ENCODE measurements at places on chromosomes 3 and 15.

DNA sequence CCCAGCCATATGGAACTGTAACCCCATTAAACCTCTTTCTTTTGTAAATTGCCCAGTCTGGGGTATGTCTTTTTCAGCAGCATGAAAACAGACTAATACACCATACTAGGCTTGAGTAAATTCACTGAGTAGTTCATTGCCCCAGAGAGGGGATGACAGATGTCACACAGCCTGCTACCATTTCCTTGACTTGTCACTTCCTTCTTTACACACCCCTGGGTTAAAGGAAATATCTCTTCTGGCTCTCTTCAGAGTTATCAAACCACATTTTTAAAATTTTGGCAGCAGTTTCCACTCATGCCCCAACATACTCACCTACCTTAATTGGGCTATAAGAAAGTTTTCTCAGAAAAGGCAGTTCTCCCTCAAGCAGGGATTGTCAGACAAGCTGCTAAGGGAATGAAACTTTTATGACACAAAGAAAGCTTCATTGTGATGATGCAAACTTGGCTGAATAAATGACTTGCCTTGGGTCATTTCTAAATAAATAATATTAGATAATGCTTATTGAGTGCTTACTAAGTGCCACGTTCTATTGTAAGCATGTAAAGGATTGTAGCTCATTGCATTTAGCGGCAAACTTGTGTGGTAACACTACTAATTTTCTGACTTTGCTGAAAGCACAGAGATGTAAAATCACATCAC, 68.0 kb upstream of the RBMS3 start:
- no peak for DNase-seq

- DNase-seq: no peak
Observed at GRCh38 chr3:137259089-137259488, 301.3 kb downstream of the IL20RB start.

DNA sequence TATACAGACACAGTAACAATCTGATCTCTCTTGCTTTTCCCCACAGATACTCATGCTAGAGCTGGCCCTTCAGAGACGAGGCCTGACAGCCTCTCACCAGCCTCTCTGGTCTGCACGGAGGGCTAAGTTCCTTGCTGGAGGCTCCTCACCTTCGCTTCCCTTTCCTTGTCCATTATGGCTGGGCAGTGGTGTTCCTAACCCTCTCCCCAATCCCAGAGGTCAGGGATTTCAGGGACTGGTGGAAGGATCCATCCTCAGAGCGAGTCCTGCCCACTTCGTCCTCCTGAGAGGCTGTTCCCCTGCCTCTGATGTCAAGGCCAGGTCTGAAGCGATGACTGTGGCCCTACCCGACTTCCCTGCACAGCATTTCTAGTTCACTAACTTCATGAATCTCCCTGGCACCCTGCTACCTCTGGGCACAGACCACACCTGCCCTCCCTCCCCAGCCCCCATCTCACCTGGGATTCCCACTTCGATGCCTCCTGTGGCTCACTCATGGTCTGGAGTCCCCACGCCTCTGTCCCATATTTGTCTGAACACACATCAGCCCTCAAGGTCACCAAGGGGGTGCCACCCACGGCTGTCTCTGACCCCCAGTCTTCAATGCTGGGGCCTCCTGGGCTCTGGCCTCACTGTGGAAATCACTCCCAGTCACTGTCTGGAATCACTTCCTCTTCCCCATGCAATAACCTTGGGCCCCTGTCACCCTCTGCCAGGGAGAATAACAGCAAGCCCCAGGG, 124.9 kb upstream of the PRR20G start:
- no peak for DNase-seq

- no peak for DNase-seq
Observed at GRCh38 chr3:43075904-43076661, 29.8 kb downstream of the POMGNT2 start.

- no peak for DNase-seq
Observed at GRCh38 chr15:50891159-50891558, 17.3 kb upstream of the AP4E1 start.

DNA sequence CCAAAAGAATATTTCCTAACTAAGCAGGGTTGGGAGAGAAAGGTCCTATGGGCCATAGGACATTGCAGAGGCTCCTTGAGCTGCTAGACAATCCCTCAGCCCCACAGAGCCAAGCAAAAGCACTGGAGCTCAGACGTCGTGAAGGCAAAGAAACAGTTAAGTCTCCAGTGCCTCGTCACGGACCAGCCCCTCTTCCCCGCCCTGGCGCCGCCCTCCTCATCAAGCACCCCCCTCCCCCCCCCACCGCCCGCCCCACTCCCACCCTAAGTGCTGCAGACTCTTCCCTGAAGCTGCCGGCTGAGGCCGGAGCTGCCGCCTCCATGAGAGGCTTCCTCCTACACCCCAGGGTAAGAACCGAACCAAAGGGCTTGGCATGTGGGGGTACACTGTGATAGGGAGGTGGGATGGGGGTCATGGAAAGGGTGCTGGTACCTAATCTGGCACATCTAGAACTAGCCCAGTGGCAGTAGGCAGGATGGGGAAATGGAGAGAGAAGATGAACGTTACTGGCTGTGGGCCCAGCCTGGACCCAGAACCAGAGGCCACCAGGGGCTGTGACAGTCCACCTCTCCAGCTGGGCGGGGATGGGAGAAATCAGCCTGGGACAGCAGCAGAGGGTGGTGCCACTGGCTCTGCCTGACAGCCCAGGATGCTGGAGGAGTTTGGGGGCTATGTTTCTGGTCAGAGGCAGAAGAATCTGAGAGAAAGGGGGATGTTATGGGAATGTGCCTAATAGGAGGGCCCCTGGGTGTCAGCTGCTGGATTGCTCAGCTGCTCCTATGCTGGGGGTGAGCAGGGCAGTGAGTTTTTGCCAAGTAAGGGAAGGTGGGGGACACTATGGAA, at the start of gene MAP1A:
Gene MAP1A, plus strand, starts transcription at position 255 of the 843 bp plus-strand sequence. CDS start 3,866 bp downstream, outside the sequence.
- peak; percentile 58 for DNase-seq

DNA sequence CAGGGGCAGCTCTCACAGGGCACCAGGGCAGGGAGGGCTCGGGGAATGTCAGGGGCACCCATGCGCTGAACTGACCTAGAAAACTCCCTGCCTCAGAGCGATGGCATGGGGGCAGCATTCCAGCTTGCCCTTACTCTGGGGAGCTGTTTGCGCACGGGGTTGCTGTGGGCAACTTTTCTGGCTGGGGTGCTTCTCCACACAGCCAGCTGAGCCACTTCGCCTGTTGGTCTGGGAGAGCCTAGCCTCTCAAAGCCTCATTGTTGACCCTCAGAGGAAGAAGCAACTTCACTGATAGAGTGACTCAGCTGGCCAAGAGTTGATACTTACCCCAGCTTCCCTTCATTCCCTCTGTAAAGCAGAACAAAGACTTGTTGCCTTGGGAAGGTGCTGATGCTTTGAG, 42.6 kb upstream of the MRPS22 start:
- peak; percentile 59 for DNase-seq

DNA sequence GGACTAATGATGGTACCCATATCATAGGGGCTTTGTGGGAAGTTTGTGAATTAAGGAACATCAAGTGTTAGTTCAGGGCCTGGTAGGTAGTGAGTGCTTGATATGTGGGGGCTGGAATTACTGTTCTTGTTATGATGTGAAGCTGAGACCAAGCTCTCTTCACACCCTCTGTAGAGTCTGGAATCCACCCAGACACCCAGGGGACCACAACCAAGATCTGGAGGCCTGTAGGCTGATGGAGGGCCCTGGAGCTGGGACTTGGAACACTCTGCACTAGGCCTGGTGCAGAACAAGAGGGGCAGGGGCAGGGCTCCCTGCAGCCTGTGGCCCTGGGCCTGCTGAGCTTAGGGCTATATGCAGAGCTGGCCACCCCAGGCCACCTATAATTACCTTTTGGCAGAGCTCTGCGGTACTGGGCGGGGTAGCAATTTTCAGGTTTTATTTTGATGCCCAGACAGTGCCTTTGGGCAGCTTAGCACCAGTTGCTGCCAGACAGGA, 13.1 kb upstream of the PRKCD start:
- no peak for DNase-seq

DNA sequence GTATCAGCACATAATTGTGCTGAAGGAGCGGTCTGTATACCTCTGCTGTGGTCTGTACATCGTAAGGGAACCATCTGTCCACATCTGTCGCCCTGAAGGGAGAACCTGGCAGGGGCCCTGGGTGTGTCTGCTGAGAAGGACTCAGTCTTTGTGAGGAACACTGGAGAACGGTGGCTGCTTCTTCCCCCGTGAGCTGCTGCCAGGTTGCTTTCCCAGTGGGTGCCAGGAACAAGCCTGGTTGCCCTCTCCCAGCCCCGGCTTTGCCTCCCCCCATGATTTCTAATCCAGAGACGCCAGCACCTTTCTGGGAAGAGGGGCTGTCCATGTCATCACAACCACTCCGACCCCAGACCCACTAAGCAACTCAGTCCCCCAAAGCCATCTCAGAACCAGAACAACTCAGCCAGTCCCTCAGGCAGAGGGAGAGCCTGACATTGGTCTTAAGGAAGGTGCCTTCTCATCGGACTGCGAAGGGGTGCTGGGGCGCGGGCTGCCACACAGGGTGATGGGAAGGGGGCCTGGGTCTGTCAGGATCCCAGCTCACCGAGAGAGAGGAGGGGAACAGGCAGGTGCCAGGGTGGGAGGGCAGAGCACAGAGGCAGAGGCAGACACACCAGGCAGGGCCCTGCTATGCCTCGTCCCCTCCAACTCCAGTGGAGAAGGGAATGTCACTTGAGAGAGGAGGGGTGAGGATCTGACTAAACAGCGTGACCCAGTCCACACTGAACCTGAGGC, 8.5 kb downstream of the TNK2 start:
- no peak for DNase-seq

Measured in EL (cell line).